NAMALWA (cell line): ENCODE measurements at places on chromosomes 1 and 21.

DNA sequence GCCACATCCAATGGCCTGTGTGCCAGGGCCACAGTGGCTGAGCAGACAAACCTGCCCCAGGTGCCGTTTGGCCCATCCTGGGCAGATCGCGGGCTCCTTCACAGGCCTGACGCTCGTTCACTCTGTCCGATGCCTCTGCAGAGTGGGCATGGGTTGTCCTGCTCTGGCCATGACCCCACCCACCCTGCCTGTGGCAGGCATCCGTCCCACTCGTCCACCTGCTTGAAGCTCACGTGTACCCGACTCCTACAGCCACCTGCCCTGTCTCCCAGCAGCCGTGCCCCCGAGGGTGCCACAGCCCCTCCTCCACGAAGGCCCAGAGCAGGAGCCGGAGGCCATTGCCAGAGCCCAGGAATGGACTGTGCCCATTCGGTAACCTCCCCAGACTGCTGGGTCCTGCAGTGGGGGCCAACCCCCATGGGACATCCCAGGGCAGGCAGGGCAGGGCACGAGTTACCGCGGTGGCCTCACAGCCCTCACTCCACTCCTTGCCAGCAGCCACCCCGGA lies 41.9 kb downstream of the TRIM11 start:
- DNase-seq: no peak

- no peak for DNase-seq
Measured at GRCh38 chr21:15309721-15310120, 244.9 kb upstream of the NRIP1 start.

GRCh38 chr1:64147759-64148158 lies 55.7 kb upstream of the UBE2U start:
- no peak for DNase-seq

DNA sequence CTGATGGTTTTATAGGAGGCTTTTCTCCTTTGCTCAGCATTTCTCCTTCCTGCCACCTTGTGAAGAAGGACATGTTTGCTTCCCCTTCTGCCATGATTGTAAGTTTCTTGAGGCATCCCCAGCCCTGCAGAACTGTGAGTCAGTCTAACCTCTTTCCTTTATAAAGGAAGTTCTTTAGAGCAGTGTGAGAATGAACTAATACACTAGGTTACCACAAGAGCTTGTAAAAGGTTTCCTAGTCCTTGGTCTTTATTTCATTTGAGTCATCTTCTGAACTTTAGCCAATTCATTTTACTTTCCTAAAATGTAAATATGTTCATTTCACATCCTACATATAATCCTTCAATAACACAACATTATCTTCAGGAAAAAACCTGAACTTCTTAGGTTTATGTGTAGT lies 365.3 kb downstream of the HHIPL2 start:
- no peak for DNase-seq

- peak; percentile 39 for DNase-seq
Measured at GRCh38 chr1:244599937-244600350, 53.0 kb upstream of the DESI2 start.

GRCh38 chr21:27298465-27298864 lies 331.6 kb upstream of the ADAMTS5 start:
- no peak for DNase-seq

DNA sequence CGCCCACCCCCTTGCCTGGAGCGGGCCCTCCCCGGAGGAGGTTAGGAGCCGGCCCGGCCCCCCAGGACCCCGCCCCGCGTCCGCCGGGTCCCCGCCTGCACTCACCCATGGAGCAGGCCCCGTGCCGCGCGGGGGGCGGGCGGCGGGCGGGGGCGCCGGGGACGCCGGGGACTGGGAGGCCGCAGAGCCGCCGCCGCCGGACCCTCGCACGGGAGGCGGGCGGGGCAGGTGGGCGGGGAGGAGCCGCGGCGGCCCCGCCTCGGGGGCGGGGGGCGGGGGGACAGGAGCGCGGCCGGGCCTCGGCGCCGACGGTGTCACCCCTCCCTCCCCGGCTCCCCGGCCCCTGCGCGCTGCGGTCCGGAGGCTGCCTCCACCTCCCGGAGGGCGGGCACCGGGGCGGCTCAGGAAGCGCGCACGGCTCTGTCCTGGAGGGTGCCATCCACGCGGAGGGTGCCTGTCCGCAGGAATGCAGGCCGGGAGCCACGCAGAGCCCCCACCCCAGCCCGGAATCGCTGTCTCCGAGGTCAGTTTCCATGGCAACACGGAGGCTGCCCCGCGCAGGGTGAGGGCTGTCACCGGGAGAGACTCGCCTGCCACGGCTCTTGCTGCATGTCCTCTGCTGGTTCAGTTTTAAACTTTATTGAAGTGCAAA lies 5.9 kb upstream of the PLEKHG5 start:
- DNase-seq: peak; percentile 61

GRCh38 chr1:204478172-204478899 lies 16.3 kb downstream of the PIK3C2B start:
- no peak for DNase-seq

GRCh38 chr1:117709249-117709691 lies 103.4 kb downstream of the TENT5C start:
- no peak for DNase-seq

- DNase-seq: no peak
Measured at GRCh38 chr1:172394811-172395210, 25.7 kb upstream of the C1orf105 start.

DNA sequence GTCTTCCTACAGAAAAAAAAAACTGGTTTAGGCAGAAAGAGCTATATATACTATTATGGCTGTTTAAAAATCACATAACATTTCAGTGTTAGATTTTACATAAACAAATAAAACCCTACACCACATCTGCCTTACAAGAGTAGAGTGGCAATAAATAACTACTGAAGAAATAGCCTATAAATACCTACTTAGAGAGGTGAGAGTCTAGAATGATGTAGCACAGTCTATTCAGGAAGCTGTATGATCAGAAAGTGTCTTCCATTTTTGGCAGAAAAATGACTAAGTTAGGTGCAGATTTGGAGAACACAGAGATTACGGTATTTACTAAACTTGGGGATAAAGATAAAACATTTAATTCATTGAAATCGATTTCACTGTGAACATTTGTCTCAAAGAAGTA lies 75.5 kb downstream of the VAV3 start:
- DNase-seq: no peak

DNA sequence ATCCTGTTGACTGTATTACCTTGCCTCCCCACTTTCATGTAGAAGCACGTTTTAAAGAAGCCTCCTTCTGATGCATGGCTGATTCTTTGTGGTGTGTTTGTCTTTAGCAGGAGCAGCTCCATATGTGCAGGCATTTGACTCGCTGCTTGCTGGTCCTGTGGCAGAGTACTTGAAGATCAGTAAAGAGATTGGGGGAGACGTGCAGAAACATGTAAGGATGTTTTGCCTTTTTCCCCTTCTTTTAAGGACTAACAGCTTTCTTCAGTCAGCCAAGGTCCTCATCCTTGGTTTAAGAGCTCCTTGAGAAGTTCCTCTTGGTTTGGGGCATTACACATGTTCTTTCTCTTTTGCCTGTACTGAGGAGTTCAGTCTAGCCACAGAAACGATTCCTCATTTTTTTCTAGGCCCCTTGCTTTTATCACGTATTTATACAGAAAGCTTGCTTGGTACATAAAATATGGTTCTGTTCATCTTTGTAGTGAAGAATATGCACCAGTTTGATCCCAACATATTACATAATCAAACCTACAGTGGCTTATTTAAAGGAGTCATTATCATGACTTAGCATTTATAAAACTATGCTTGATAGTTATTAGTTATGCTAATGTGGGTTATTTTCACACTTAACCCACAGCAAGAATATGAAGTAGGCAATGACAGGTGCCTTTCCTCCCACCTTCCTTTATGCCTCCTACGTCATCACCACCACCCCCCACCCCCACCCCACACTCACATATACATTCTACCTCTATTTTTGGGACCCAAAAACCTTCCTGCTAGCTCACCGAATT lies 19.6 kb downstream of the CAP1 start:
- peak; percentile 65 for DNase-seq

DNA sequence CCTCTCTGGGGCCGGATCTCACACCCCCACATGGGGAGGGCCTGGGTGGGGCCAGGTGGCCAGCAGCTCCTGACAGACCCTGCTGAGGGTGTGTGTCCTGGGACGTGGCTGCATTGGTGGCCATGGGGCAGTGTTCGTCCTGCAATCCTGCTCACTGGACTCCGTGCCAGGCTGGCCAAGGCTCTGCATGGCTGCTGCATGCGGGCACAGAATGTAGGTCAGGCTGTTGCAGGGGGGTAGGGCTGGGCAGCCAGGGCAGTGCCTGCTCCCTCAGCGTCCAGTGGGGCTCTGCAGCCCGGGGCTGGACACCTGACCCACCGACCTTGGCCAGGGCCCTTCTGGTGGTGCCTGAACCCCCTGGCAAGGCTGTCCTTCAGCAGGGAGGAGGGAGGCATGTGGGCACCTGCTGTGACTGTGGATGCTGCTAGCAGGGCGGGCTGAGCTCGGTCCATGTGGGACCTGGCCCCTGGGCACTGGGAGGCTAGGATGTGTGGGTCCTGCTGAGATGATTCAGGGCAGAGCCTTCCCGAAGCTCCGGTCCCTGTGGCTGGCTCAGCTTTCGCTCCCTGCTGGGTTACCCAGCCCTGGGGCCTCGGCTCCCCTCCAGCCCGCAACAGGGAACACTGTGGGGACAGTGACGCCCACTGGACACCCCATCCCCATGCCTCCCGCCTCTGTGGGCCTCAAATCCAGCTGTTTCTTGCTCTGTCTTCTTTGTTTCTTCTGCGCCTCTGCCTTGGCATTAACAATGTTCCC lies 14.9 kb upstream of the PLCH2 start:
- DNase-seq: no peak

GRCh38 chr1:117059334-117059677 lies 820 bp upstream of the TTF2 start:
- DNase-seq: no peak

- no peak for DNase-seq
Measured at GRCh38 chr1:53046930-53047329, 15.1 kb upstream of the PODN start.

DNA sequence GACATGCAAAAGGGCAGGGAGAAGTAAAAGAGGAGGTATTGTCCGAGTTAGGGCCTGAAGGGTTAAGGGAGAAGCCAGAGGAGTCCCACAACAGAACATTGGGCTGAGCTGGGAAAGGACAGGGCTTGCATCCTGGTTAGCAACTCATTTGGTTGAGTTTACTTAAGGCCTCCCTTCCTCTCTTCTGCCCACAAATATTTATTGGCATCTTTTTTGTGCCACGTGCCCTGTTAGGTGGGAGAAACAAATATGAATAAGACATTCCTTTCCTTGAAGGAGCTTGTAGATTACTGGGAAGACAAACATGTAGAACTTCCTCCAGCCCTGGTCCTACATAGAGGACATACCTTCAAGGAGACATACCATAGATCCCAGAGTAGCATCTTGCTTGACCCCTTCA lies 53.0 kb upstream of the PRELP start:
- DNase-seq: no peak
